Activated CD4-positive, alpha-beta T cell treated with anti-CD3 and anti-CD28 coated beads, Interleukin-2, amount 50 U/mL, for 24 hours (primary cell): ENCODE measurements at places on chromosomes 5 and 9.

- DNase-seq, result no peak
Observed at GRCh38 chr5:113989913-113990305, 372.0 kb upstream of the KCNN2 start.

DNA sequence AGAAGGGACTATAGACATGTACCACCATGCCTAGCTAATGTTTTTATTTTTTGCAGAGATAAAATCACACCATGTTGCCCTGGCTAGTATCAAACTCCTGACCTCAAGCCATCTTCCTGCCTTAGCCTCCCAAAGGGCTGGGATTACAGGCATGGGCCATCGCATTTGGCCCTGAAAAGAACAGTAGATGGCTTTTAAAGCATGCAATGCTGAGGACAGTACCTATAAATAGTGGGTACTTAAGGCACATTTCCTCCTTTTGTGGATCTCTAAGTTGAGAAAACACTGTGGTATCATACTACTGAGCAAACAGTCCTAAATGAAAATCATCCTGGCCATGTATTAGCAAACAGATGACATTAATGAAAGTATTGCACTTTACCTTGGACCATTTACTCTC lies 119.4 kb downstream of the TTC39B start:
- no peak for DNase-seq

GRCh38 chr5:54176066-54176830 lies 134.1 kb downstream of the ARL15 start:
- no peak for DNase-seq

GRCh38 chr5:109281136-109281690 lies 128.6 kb downstream of the PJA2 start:
- no peak for DNase-seq

DNA sequence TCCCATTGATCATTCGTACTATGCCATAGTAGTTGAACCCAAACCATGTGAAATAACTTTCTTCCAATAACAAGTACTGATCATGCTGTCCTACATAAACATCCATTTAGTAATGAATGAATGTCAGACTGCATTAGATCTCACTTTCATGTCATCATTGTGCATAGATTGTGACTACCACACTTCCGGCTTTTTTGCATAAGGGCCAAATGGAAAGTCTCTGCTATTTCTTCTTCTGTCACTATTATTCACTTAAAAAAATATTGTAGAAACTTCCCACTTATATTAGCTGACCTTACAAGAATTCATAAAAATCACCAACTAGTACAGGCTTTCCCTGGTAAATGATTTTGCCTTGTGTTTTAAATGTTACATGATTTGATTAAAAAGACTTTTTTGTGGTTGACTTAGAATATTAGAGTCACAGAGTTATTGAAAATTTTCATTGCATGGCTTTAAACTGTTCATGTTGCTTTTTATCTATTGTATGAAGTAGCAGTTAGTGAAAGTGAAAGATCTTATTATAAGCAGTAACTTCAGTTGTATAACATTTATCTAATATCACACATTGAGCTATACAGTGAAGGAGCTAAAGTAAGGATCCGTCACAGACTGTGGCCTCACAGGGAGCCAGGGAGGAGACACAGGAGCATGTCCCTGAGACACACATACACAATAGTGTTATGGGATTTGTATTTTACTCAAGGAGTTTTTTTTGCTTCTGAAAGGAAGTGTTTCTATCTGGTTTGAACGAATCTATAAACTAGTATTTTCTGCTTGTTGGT lies 33.9 kb downstream of the LMNB1 start:
- DNase-seq, result no peak

DNA sequence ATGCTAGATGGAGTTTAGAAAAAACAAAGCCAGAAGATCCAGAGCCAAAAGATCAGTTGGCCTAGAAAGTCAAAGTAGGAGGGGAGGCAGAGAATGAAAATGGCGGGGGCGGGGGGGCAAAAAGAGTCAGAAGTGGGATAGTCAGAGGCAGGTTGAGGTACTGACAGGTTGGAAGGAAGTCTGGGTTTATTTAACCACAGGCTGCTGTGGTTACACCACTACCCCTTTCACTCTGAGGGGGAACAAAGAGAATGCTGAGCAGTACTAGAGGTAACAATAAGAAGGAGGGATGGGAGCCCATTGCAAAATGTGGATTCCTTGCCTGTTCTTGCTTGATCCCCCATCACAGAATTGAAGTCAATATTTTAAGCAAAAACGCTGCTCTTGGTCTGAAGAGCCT lies 111.8 kb downstream of the CAVIN4 start:
- no peak for DNase-seq

- DNase-seq, result no peak
Observed at GRCh38 chr5:132181011-132181629, 46.5 kb downstream of the P4HA2 start.

DNA sequence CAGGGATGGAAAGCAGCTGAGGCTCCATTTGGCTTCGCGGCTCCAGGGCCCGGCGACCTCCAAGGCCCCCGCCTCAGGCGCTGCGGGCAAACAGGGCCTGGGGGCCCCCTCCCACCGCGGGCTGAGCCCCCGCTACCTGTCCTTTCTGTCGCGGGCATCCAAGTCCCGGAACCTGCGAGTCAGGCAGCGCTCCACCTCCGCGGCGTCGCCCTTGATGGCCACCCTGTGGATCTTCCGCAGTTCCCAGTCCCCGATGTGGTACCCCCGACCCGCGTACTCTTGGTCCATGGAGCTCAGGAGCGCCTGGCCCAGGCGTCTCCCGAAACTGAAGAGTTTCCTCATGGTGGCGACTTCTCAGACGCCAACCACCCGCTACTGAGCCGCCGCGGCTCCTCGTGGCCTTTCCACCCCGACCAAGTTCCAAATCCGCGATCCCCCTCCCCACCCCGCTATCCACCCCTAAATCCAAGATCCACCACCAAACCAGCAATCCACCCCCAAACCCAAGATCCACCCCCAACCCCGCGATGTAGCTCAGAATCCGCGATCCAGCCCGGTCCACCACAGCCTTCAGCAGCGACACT lies 86.5 kb upstream of the CCDC180 start:
- no peak for DNase-seq

- no peak for DNase-seq
Observed at GRCh38 chr9:93398471-93398870, 53.0 kb upstream of the FAM120A start.

DNA sequence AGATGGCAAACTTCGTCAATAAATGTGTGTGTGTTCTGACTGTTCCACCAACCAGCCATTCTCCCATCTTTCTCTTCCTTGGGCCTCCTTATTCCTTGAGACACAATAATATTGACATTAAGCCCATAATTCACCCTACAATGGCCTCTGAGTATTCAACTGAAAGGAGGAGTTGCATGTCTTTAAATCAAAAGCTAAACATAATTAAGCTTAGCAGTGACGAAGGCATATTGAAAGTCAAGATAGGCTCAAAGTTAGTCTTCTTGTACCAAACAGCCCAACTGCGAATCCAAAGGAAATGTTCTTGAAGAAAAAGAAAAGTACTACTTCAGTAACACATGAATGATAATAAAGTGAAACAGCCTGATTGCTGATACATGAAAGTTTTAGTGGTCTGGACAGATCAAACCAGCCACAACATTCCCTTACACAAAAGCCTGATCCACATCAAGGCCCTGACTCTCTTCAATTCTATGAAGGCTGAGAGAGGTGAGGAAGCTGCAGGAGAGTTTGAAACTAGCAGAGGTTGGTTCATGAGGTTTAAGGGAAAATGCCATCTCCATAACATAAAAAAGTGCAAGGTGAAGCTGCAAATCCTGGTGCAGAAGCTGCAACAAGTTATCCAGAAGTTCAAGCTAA lies 81.4 kb downstream of the DENND1A start:
- no peak for DNase-seq

DNA sequence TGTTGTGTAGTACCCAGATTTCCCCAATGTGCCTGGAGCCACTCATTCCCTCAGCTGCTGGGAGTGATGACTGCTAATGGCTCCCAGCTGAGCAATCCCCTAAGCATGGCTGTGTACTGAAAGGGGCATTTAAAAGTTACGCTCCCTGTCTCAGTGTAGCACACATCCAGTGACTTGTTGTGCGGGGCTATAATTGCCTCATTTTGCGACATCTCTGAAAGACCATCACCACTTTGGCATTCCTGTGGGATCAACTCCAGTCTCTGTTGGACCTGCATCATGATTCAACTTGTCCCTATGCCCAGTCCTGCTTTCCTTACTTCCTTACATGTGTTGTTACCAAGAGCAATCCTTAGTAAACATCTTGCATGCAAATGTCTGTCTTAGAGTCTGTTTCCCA lies 201.2 kb upstream of the MPDZ start:
- no peak for DNase-seq

DNA sequence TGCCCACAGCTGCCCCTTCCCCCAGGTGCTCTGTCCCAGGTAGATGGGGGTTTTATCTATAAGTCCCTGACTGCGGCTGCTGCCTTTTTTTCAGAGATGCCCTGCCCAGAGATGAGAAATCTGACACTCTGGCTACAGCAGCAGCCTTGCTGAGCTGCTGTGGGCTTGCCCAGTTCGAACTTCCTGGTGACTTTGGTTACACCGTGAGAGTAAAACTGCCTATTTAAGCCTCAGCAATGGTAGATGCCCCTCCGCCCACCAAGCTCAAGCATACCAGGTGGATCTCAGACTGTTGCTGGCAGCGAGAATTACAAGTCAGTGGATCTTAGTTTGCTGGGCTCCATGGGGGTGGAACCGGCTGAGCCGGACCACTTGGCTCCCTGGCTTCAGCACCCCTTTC lies 56.8 kb downstream of the MINAR2 start:
- no peak for DNase-seq

GRCh38 chr5:79754865-79755555 lies 65.4 kb downstream of the CMYA5 start:
- DNase-seq, result no peak
